ENCODE measurements at places on chromosomes 7 and 10. TPM values are rescaled to one million over a fixed set of nuclear protein-coding genes. Genes with fewer than 3 reads are reported as not detected.

- H3K4me1 ChIP-seq: no peaks in the 10 kb centered on the region
- H3K4me3 ChIP-seq: no peak overlapping the region
- no peaks in the 10 kb centered on the region for H3K36me3 ChIP-seq
- H3K27me3 ChIP-seq: no peaks in the 10 kb centered on the region
- no peak for DNase-seq
These were observed 89.0 kb upstream of the ZNF804B start for GRCh38 chr7:88670536-88670935.

- no peak overlapping the region for H3K4me3 ChIP-seq
- no peaks in the 10 kb centered on the region for H3K4me1 ChIP-seq
- H3K27ac ChIP-seq: no peak overlapping the region
- no peaks in the 10 kb centered on the region for H3K27me3 ChIP-seq
These were observed 108.1 kb upstream of the ZNF746 start for GRCh38 chr7:149605696-149606095.

DNA sequence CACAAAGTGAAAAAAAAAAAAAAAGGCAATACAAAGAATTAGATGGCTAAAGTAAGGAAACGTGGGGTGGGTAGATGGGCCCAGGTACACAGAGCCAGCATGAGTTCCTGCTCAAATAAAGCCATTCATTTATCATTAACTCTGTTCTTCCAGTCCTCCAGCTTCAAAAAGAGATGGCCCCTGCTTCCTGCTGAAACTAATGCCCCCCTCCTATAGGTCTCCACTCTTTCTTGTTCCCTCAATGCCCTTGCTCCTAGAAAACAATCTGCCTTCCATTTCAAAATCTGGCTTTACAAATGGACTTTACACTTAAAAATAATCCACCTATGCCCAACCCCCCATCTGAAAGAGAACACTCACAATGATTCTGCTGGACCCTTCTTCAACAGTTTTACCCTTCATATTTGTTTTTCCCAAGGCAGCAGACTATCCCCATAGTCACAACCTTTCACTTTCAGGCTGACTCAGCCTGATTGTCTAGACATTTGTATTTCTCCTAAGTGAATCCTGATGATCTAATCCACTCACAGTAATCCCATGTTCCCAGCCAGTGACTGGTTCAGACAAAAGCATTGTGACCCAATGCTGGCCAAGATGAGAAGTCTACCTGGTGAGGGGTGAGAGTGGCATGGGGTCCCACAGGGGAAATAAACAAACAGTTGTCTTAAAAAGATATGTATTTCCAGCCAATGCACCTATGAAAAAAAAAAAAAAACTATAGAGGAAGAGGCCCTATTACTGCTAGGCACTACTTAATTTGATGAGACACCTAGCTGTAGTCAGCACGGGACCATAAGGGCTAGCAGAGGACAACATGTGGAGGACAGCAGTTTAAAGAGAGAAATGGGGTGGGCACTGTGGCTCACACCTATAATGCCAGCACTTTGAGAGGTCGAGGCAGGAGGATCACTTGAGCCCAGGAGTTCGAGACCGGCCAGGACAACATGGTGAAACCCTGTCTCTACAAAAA lies 74.6 kb upstream of the GRID1 start:
- no peak for DNase-seq
- H3K27me3 ChIP-seq: no peaks in the 10 kb centered on the region
- no peaks in the 10 kb centered on the region for H3K4me1 ChIP-seq
- H3K27ac ChIP-seq: no peak overlapping the region
- H3K4me3 ChIP-seq: no peak overlapping the region

Gene NANOS1
- total RNA-seq: 1.8 TPM

Gene TMEM196
- not detected for total RNA-seq
